ENCODE measurements at places on chromosomes 12 and 14. TPM values are rescaled to one million over a fixed set of nuclear protein-coding genes. Genes with fewer than 3 reads are reported as not detected.

The DIP2B gene
- total RNA-seq: 3.6 TPM

DNA sequence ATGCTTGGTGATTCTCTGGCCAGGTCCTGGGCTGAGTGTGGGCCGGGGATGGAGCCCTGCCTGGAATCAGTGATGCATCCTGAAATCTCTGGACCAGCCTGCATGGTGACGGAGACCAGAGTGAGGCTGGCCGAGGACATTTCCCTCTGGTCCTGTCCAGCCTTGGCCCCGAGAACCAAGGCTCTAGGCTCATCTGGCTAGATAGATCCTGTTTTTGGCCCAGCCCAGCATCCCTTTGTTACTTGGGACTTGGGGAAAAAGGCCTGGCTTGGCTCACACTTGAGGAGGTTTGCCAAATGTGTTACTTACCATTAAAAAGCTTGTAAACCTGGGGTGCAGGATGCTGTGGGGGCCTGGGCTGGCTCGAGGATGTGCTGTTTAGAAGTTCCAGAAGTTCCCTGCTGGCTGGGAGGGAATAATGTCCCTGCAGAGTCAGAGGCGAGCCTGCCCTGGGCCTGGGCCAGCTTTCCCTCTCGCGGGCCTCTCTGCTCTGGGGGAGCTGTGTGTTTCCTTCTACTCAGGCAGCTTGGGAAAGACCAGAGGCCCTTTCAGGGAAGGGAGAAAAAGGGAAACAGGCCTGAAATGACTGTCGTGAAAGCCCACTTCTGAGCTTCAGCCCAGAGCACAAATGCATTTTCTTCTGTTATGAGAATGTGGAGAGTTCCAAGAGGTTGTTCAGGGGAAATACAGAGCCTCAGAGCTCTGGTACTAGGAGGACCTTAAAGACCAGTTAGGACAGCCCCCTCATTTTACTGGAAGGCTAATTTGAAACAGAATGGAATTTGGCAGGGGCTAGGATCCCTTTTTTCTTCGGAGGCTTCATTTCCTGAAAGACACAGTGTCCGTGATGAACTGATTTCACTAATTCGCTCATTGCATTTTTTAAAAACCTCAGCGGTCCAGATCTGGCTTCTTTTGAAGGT, 47.2 kb upstream of the CTDSP2 start:
- peak; percentile 89 for DNase-seq

DNA sequence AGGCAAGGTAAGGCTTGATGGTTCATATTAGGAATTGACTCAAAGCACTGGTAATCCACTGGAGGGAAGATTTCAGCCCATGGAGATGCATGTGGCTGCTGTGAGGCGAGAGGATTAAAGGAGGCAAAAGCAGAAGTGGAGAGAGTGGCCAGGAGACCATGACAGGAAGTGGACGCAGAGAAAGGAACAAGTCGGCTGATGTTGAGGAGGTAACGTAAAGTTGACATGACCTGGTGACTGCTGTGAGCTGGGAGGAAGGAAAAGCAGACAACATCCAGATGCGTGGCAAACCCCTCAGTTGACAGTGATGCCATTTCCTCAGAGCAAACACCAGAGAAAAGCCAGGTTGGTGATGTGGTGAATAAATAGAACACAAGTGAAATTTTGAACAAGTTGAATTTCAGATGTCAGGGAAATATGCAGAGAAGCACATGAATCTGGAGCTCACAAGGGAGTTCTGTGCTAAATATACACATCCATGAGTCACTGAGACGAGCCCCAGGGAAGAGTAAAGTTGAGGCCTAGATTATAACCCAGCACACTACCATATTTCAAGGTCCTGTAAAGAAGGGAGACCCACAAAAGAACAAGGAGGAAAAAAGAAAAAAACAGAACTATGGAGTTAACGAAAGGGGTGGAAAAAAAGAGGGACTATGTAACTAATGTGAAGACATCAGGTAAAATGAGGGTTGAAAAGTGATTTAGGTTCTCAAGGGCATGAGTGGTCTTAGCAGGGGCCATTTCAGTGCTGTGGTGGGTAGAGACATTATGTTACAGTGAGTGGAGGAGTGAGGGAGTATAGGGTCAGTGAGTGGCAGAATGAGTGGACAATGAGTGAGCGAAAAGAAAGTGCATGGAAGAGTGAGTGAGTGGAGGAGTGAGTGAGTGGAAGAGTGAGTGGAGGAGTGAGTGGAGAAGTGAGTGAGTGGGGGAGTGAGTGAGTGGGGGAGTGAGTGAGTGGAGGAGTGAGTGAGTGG, 61.6 kb upstream of the GZMB start:
- DNase-seq: no peak

GRCh38 chr14:36824854-36825253, 163.2 kb downstream of the PAX9 start:
- no peak for DNase-seq

- DNase-seq: no peak
Observed at GRCh38 chr12:66678338-66679275, at the start of gene GRIP1. Gene GRIP1 (minus strand): TSS chr12:66679076. CDS start chr12:66678904, 172 bp downstream.

GRCh38 chr14:35340616-35341453, 48.7 kb downstream of the PSMA6 start:
- DNase-seq: no peak

GRCh38 chr12:27272373-27273028, 28.4 kb downstream of the STK38L start:
- no peak for DNase-seq

The KRT82 gene
- not detected for total RNA-seq

DNA sequence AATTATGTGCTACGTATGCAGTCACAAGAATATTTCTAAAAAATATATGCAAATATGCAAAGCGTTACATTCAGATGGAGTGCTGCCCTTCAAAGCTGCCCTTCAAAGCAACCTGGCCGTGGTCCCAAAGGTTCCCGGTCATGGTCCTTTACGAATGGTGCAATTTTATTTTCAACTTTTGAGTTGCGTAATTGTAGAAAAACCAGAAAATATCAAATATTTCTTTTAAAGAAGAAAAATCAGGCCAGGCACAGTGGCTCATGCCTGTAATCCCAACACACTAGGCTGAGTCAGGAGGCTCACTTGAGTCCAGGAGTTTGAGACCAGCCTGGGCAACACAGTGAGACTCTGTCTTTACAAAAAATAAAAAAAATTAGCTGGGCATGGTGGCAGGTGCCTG, 21.4 kb downstream of the CLSTN3 start:
- no peak for DNase-seq

The FAM186B gene
- total RNA-seq: not detected

DNA sequence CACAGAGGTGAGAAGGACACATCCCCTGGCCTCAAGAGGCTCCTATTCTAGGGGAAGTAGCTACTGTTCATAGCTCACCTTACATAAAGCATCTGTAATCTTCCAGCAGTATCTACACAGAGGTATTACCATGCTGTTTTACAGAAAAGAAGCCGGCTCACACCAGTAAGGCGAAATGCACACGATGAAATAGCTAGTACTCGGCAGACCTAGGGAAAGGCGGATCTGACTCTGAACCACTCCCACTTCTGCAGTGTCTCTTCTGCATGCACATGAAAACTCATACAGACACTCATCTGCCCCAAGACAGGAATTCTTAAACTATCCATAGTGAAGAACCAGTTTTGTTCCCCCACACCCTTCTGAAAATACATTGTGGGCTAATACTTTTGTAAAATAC, 73.6 kb downstream of the IQSEC3 start:
- no peak for DNase-seq

GRCh38 chr12:116709768-116710167, 28.1 kb downstream of the SPRING1 start:
- no peak for DNase-seq

DNA sequence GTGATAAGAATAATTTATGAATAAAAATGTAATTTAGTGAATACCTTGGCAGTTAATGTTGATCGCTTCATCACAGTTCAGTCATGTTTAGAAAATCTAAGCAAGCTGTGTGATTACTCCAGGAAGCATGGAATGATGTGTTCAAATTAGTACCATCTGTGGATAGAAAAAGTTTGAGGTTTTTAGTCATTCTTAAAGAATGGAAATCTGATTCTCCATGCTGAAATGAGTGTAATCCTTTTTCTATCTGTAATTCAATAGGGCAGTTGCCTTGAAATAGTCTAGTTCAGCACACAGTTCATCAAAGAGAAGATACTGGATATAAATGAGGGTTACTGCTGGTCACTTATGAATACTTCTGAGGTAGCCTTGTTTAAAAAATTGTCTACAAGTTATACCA, 127.2 kb upstream of the MYF6 start:
- DNase-seq: no peak

- no peak for DNase-seq
Observed at GRCh38 chr12:32211066-32211899, 104.6 kb downstream of the BICD1 start.

DNA sequence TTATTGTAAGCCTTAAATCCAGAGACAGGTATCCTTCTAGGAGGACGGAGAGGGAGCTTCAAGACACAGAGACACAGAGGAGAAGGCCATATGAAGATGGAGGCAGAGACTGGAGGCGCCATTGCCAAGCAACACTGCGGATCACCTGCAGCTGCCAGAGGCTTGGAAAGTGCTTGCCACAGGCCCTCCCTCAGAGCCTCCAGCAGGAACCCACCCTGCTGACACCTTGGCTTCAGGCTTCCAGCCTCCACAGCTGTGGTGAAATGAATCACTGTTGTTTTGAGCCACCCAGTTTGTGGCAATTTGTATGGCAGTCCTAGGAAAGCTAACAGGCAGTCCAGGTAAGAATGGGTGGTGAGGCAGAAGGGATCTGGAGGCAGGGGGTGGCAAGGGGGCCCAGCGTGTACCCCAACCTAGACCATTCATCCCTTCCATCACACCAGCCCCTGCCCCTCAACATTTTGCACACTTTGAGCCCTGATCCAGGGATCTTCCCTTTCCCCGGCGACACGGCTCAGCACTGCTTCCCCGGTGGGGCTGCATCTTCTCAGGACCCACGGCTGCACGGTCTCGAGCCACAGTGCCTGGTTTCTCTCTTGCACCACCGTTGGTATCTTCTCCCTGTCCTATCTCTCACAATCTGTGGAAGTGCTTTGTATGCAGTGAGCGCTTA, 22.3 kb upstream of the BCDIN3D start:
- DNase-seq: no peak
